Progenitor cell of endocrine pancreas (in vitro differentiated cells): ENCODE measurements at places on chromosomes 7 and 10. TPM values are rescaled to one million over a fixed set of nuclear protein-coding genes. Genes with fewer than 3 reads are reported as not detected.

Gene PRKG1
- 3.7 and 4.6 TPM in 2 replicates for total RNA-seq

Gene AMPH
- total RNA-seq = 1.8 and 1.9 TPM in 2 replicates

Gene HDAC9
- total RNA-seq = 3.6 and 5.9 TPM in 2 replicates

DNA sequence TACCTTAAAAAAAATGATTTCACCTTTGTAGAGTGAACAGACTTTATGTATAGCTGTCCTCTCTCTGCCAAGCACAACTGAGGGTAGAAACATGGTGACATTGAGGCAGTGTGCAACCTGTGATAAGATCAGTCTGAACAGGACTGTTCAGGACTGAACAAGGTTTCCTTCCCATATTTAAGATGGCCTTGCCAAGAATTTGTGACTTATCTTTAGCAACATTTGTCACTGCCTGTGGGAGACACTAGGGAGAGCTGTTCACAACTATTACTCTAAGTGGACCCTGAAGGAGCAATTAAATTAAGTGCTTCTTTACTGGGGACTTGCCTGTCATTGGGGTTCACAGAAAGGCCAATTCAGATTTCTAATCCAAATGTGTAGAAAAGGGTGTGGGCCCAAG, 6.7 kb downstream of the OR13A1 start:
- no peak for DNase-seq
- no peaks in the 10 kb centered on the region for H3K27me3 ChIP-seq
- peaks cover 2% of the 10 kb centered on the region for H3K4me1 ChIP-seq
- no peaks in the 10 kb centered on the region for H3K36me3 ChIP-seq
- H3K4me3 ChIP-seq = no peak overlapping the region

- DNase-seq = no peak
- no peaks in the 10 kb centered on the region for H3K36me3 ChIP-seq
- H3K4me3 ChIP-seq = no peak overlapping the region
- peak overlapping the region; percentile 86 for H3K27ac ChIP-seq
- peaks cover 58% of the 10 kb centered on the region for H3K4me1 ChIP-seq
These were observed 196.2 kb downstream of the PLXNA4 start for GRCh38 chr7:132380059-132380458.

DNA sequence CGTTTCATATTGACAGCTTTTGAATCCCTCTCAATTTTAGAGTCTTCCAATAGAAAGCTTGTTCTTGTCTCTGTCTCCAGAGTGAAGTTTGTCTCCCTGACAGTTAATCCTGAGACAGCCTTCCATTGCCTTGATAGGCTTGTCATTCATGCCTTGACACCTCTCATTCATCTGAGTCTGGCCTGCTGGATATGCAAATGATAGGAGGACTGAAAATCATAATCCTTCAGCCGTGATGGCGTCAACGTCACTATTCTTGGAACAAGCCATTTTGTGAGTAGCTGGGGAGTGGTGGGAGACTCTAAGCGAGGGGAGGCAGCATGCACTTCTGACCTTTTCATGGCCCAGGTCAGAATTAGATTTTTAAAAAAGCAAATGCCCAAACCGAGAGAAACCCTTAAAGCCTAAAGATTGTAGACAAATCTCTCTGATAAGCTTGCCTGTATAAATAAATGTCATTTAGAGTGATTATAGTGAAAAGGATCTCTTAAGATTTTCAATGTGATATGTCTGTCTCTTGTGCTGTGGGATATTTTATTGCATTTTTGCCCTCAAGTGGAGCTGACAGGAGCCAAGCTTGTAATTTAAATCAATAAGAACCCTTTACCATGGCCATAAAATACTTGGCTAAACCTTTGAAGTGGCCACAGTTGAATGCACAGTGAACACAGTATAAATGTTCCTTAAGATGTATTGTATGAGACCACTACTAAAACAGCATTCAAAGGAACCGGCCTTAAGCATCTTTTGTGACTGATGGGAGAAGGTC, 148.8 kb downstream of the SNX10 start:
- H3K36me3 ChIP-seq = no peaks in the 10 kb centered on the region
- H3K4me3 ChIP-seq = no peak overlapping the region
- no peak for DNase-seq
- H3K27me3 ChIP-seq = no peaks in the 10 kb centered on the region
- H3K27ac ChIP-seq = peak overlapping the region; percentile 33
- H3K4me1 ChIP-seq = peaks cover 48% of the 10 kb centered on the region

DNA sequence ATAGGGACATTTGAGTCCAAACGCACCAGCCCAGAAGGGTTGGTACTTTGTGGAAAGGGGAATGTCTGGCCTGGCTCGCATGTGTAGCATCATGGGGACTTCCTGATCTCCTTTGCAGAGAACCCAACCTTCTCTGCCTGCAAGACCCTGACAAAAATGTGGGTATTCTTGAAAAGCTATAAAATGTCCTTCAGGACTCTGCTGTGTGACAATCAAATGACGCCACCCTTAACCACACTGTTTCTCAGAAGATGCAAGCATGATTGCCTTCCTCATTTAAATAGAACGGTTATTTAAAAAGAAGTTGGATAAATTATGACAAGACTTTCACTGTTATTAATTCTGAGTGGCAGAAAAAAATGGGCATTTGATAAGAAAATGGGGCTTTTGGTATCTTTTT, 15.1 kb upstream of the GPR15LG start:
- H3K4me1 ChIP-seq = peaks cover 5% of the 10 kb centered on the region
- peaks cover 27% of the 10 kb centered on the region for H3K27me3 ChIP-seq
- H3K36me3 ChIP-seq = peaks cover 10% of the 10 kb centered on the region
- no peak overlapping the region for H3K4me3 ChIP-seq
- no peak for DNase-seq

GRCh38 chr10:29987471-29987870, 71.9 kb downstream of the JCAD start:
- H3K4me3 ChIP-seq = no peak overlapping the region
- H3K27ac ChIP-seq = no peak overlapping the region
- no peaks in the 10 kb centered on the region for H3K4me1 ChIP-seq
